ENCODE measurements at places on chromosomes 1 and 21. TPM values are rescaled to one million over a fixed set of nuclear protein-coding genes. Genes with fewer than 3 reads are reported as not detected.

GRCh38 chr1:159492575-159493323, 43.1 kb downstream of the OR10J5 start:
- DNase-seq, result no peak

GRCh38 chr1:89790592-89790991, 30.2 kb upstream of the LRRC8D start:
- no peak for DNase-seq

GRCh38 chr1:112748396-112748795, 33.3 kb upstream of the PPM1J start:
- DNase-seq, result no peak

DNA sequence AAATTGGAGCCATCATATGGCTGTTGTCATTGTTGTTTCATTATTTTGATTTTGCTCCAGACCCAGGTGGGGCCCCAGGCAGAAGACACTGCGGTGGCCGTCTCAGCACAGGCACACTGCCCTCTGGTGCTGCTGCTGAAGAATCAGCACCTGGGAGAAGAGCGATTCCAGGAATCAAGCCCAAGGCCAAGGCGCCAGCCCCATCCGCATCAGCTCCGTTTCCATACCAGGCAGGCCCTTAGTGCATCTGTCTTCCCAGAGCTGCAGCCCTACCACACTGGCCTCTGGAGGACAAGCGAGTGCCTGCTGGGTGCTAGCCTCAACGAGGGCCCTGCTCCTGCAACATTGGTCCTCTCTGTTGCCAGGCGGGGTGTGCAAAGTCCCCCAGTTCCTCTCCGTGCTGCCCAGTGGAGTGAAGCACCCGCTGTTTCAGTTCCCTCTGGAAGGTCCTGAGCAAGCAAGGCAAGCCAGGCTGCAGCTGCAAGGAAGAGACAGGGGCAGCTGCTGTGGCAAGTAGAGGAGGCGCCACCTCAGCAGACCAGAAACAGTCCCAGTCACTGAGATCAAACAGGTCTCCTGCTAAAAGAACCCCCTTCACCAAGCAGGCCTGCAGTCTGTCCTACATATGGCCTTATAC, 5.2 kb downstream of the GRIK3 start:
- no peak for DNase-seq

Gene EYA3
- total RNA-seq, result 64.6 TPM

Measured in natural killer cell treated with Interleukin-12 subunit alpha and Interleukin-12 subunit beta and Interleukin-15 and Interleukin-18, amount 100 ng/mL, for 72 hours (primary cell).